ENCODE measurements at places on chromosomes 1 and 21.
A peak's percentile ranks its signal among the peaks of the same experiment; 100 is the strongest.

DNA sequence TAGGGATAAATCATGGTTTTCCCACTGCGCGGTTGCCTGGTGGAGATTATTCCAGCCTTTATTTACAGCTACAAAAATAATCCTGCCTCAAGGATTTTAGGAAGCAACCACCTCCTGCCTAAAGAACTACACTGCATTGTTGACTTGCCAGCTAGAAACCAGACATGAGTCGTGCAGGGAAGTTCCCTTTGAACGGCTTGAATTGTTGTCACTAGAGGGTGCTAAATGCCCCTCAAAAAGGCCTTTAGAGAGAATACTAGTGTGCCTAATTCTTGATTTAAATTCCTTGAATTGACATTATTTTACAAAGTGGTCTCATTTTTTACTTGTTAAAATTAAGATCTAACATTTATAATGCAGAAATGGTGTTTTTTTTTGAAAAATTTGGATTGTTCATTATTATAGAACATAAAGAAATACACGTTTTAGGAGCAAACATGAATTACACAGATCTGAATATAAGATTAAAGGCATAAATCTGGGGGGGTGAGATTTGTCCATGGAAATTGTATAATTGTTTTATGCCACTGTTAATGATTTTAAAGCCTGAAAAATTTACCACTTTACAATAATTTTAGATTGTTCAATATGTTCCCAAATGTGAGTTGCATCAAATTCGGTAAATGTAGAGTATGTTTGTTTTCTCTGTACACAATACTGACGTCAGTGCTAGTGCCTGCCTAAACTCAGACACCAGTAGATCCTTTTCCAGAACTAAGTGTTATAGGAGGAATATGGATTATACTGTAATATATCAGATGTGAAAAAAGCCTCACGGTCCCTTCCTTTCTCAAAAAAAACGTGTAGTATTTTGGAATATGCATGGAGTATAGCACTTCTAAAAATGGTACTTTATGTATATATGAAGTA is 7.6 kb upstream of the ERG start:
- DNase-seq = peak; percentile 46

DNA sequence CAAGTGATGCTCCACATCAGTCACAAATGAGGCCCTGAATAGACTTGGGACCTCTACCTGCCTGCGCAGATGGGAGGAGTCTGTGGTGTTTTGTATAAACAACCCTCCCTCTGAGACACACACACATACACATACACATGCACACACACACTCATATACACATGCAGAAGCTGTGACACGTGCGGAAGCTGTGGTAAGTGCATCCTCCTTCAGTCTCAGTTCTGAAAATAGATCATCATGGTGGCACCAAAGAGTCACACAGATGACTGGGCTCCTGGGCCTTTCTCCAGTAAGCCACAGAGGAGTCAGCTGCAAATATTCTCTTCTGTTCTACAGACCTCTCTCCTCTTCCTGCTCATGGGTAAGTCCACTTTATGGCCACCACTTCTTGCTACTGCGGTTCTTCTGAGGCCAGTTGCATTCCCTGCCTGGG is at the start of gene LY9:
Gene LY9 (plus strand): TSS at position 224 of the 433 bp plus-strand sequence. CDS start 14 bp downstream, at position 238.
- no peak for DNase-seq

GRCh38 chr1:230487773-230488428 is 61.8 kb upstream of the PGBD5 start:
- no peak for DNase-seq

- DNase-seq = no peak
Observed at GRCh38 chr1:69739251-69739605, 171.5 kb downstream of the LRRC7 start.

GRCh38 chr1:90809093-90809492 is 92.0 kb upstream of the BARHL2 start:
- DNase-seq = no peak

DNA sequence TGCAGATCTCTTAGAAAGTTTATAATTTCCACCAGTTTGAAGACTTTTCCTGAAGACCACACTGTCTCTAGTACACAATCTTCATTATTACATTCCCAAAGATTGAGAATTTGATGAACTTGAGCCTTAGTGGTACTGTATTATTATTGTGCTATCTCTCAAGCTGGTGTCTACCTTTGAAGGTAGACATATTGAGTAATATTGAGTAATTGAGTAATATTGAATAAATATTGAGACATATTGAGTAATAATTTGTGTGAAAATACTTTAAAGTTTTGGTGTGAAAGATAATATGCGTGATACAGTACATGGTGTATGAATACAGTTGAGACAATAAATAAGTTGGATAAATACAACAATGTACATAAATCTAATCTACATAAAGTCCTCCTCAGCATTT is 613.1 kb upstream of the ADGRL2 start:
- no peak for DNase-seq

GRCh38 chr21:37734846-37735245 is 181.4 kb downstream of the KCNJ6 start:
- no peak for DNase-seq

- DNase-seq = no peak
Observed at GRCh38 chr21:27454234-27454633, 487.3 kb upstream of the ADAMTS5 start.

DNA sequence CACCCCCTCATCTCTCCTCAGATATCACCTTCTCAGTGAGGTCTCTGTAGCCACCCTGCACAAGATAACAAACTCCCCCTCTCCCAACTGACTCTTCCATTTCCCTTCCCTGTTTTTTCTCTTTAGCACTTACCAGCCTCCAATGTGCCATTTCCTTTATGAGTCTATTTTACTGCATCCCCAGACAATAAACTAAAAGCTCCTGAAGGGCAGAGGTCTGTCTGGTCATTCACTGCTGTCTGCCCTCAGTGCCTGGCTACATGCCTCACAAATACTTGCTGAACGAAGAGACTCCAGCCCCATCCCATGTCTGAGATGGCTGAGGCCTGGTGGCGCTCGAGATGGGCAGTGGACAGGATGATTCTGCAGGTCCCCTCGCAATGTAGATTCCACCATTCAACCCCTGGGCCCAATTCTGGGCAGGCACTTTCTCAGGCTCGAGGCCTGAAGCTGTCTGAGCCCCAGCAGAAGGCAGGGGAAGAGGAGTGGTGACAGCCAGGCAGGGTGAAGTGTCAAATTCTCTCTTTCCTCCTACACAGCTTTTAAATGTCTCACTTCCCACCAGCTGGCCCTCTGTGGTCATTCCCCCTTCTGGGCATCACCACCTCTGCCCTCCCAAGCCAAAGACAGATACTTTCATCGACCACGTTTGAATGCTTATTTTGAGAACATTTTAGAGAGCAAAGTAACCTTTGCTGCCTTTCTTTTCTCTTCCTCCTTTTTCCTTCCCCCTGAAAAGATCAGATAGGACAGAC is 6.6 kb downstream of the LRRN2 start:
- no peak for DNase-seq

GRCh38 chr1:112998592-112999235 is 42.7 kb upstream of the SLC16A1 start:
- peak; percentile 3 for DNase-seq

DNA sequence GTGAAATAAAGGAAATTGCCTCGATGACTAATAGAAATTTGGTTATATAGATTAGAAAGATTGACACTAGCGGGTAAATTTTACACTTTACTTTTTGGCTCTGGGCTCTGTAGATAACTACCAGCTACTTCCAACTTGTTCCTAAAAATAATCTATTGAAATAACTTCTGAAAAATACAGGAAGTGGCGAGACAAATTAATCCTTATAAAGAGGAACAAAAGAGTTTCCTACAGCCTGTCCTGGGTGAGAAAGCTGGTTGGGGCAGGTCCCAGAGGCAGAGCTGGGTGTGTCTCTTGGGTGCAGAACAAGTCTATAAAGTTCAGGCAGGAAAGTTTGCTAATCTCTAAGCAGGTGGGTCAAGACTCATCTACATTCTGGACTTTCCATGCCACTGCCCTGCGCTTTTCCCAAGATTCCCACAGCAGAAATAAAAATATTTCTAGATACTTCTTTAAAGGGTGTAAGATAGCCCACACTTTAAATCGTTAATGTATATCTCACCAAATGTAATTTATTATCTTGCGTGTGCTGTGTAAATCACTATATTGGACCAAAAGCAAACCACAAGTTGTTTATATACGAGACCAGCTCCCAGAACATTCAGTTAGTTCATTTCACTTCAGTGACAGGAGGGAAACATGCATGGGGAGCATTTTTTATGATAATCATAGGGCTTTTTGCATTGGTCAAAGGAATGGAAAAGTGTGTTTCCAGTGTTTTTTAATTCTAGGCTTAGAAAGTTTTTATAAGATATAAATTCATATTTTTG is 70.1 kb upstream of the NRIP1 start:
- DNase-seq = no peak

DNA sequence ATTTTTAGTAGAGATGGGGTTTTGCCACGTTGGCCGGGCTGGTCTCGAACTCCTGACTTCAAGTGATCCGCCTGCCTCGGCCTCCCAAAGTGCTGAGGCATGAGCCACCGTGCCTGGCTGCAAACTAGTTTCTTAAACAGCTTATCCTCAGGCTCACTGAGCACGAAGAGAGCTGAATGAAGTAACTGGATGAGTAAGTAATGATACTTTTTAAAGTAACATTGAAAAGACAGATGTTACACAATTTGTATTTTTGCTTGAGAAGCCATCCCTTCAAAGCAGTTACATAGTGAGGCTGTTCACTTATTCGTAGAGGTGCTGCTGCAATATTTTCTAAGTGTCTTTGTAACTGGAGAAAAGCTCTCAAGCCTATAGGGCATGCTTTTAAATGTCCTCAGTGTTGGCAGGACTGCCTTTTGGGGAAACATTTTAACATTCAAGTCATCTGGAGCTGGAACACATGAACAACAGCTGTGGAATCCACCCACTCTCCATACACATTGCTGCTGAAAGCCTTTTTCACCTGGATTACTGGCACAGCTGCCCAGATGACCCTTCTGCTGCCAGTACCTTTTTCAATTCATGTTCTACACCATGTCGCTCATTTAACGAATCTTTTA is 2.7 kb upstream of the YBX1 start:
- DNase-seq = no peak

GRCh38 chr1:180280617-180281016 is 50.6 kb downstream of the LHX4 start:
- DNase-seq = no peak

DNA sequence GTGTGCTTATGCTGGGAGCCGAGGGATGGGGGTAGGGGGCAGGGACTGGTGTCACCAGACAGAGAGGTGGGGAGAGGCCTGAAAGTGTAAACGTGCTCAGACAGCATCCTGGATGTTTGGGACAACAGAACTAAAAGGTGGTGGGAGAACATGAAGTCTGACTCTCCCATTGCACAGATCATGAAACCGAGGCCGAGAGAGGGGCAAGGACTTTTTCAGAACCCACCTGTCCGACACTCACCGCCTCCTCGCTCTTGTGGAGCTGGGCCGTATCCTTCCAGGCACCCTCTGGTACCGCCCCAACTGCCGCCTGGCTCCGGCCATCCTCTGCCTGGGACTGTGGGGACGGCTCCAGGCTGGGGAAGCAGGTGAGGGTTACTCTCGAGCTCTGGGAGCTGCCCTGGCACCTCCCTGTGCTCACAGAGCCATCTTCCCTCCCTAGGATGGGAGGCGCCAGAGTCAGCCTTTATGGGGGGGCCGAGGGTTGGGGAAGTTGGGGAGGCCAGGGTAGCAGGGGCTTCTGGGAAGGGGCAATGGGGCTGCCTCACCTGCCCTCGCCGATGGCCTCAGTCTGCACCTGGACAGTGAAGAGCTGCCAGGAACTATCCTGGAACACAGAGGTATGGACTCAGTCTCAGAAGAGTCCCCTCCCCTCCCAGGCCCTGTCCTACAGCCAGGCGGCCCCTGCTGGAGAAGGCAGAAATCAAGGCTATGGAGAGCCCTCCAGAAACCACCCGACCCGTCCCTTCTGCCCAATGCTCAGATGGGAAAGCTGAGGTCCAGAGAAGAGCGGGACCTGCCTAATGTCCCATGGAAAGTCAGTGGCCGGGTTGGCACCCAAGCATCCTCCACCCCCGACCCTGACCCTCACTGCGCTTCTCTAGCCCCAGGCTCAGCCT is 7.0 kb downstream of the ATP13A2 start:
- no peak for DNase-seq

- DNase-seq = no peak
Observed at GRCh38 chr1:234125283-234125682, 220.8 kb downstream of the SLC35F3 start.

DNA sequence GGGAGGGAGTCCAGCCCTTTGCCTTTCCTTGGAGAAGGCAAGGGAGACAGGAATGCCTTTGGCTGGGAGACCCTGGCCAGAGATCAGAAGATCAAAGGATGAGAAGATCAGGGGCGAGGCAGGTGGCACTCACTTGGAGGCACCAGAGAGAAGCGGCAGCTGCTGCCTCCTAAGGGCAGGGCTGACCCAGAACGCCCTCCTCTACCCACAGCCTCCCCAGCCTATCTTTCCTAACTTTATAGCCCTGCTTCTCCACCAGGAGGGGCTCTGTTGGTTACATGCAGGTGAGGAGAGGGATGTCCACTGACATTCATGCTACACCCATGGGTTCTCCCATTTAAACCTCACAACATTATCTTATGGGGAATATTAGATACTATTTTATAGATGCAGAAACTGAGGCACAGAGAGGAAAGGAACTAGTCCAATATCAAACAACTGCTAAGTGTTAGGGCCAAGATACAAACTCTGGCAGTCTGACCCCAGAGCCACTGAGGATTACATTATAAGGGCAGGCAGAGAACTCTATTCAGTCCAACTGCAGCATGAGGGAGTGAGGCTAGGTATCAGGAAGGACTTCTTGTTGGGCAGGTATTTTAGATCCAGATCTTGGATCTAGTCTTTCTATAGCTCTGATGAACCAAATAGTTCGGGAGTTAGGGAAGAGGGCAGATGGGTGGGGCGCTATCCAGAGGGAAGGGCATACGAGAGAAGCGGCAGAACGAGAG is 19.9 kb downstream of the LGR6 start:
- no peak for DNase-seq

DNA sequence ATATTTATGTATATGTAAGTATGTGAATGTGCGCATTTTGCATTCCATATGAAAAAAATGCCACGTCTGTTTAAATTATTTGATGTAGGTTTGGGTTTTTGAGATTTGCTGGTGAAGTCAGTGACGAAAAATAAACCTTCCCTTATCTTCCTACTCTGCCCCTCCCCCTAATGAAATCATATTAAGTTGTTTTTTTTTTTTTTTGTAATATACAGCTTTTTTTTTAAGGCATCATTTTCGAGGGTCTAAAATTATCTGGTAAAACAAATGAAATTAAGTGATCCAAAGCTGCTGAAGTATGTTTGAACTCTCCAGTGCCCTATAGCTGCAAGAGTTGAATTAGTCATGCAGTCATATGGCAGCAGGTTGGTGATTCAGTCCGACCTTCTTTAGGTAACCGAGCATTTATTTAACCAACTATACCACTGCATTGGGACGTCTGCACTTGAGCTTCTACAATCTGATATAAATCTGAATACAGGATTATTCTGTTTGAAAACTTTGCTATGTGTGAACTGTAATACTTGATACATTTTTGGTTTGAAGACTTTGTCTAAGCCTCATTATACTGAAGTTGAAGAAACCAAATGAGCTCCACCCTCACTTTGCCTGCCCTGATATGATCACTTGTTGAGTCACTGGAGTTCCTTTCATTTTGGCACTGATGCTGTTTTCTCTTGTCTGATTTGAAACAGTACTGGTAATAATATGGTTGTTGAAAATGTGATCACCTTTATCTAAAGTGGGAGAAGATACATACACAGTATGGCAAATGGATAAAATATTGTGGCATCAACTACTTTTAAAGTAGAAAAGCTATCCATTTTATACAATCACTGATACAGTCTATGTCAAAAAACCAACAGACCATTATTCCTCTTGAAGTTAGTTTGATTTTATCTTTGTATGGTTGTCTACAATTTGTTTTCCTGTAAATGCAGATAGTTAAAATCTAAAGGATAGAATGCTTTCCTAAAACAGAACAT is 11.7 kb downstream of the PDIK1L start:
- peak; percentile 84 for DNase-seq

- DNase-seq = no peak
Observed at GRCh38 chr1:232335261-232335660, 294.7 kb downstream of the SIPA1L2 start.
